SJSA1 (cell line): ENCODE measurements at places on chromosomes 1 and 21. TPM values are rescaled to one million over a fixed set of nuclear protein-coding genes. Genes with fewer than 3 reads are reported as not detected.

AIRE gene
- total RNA-seq: not detected in 2 replicates

DNA sequence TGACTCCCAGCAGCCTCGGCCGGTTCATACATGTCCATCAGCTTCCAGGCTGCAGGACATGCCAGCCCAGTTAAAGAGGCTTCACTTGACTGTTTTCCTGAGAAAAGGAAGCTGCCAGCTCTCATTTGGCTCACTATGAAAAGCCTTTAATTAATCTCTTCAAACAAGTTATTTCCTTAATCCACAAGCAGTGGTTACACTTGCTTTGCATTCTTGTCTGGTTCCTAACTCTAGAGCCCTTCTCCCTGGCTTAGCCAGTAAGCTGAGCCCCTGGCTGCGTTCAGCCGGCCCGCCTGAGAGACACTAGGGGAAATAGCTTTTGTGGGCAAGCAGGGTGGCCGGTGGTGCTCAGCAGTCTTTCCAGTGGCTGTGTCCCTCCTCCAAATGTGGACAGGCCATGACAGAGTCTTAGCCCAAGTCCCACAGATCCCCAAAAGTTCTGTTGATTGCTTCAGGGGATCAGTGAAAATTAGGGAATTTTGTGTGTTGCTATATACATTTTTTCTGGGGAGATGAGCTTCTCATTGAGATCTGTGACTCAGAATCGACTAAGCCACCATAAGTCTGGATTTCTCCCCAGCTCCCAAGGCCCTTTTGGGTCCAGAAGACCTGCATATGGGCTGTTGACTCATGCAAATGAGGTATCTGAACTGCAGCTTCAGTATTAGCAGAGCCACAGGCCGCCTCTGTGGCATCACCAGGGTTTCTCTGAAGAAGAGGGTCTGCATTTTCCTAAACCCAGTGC lies 10.1 kb downstream of the ATF3 start:
- no peak for DNase-seq
- no peak overlapping the region for H3K4me3 ChIP-seq
- no peak overlapping the region for H3K27ac ChIP-seq
- no peaks in the 10 kb centered on the region for H3K27me3 ChIP-seq
- H3K4me1 ChIP-seq: peaks cover 2% of the 10 kb centered on the region

KCNK2 gene
- total RNA-seq: not detected in 2 replicates

DNA sequence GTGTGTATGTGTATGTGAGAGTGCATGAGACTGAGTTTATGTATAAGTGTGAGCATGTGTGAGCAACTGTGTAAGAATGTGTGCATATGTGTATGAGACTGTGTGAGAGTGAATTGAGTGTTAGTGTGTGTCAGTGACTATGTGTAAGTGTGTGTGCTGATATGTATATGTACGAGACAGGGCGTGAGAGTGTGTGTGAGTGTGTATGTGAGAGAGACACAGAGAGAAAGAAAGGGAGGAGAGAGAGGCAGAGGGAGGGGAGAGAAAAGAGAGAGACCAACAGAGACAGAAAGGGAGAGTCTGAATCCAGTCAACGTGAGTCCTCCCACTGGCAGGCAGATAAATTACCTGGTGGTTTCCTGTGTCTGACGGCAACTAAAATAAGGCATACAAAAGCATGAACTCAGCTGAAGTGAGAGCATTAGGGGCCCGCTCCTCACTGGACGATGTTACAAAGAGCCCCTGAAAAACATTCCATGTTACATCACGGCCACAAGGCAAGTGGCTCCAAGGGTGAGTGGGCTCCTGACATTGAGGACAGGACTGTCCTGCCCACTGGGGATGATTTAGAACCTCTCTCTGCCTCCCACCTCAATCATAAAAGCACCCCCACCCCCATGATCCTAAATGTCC lies 66.6 kb upstream of the TIAM1 start:
- H3K4me1 ChIP-seq: no peaks in the 10 kb centered on the region
- no peaks in the 10 kb centered on the region for H3K27me3 ChIP-seq
- H3K4me3 ChIP-seq: no peak overlapping the region
- no peak for DNase-seq
- H3K36me3 ChIP-seq: no peaks in the 10 kb centered on the region
- H3K27ac ChIP-seq: no peak overlapping the region

RNF186 gene
- not detected in 2 replicates for total RNA-seq

DNA sequence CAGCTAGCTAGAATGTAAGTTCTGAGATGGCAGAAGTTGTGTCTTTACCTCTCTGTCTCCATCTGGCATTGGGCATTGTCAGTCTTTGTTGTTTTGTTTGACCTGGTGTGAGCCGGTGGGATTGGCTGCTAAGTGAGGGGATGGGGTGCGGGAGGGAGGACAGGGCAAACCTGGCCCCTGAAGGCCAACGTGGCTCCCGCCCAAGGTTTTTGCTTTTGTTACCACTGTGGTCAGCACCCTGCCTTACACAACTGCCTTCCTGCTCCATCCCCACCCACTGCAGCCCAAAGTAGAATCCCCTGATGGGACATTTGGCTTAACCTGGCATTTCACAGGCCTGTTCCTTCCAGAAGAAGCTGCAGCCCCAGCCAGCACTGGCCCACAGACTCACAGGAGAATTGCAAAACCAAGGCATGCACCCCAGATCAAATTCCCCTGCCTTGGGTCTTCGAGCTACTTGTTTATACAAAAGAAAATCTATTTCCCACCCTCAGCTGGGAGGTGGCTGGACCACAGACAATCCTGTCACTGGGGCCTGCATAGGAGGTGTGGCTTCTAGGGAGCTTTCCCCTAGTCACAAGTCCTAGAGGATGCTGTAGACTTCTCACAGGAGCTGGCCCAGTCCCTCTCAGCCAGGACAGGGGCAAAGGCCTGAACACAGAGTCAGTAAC lies 147.5 kb downstream of the TRABD2B start:
- H3K27me3 ChIP-seq: no peaks in the 10 kb centered on the region
- H3K4me1 ChIP-seq: peaks cover 11% of the 10 kb centered on the region
- H3K4me3 ChIP-seq: no peak overlapping the region
- H3K36me3 ChIP-seq: no peaks in the 10 kb centered on the region

DNA sequence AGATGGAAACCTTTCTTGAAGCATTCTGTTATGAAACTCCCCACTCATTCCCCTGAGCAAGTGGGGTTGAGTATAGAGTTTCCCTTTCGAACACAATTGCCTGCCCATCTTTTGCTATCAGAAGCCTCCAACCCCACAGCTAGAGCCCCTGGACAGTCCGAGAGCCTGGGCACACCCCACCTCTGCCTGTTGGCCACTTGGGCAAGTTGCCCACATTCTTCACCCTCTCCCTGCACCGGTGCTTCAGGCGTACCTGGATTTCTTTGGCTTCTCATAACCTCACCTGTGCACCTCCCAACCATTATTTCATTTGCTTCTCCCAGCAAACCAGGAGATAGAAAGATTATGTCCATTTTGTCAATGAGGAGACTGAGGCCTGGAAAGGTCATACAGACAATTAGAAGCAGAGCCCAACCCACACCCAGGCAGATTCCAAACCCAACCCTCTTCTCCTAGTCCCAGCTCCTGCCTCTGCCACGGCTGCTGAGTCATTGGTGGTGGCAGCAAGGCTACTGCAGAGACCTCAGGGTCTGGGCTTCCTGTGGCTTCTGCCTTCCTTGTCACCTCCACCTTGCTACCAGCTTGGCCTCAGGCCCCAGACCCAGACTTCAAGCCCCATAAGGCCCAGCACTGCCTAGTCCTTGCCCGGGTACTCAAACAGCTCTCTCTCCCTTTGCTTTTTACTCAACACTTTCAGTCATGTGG lies 118.7 kb upstream of the ZBTB40 start:
- no peaks in the 10 kb centered on the region for H3K27me3 ChIP-seq
- no peak overlapping the region for H3K27ac ChIP-seq
- no peaks in the 10 kb centered on the region for H3K4me1 ChIP-seq
- no peak overlapping the region for H3K4me3 ChIP-seq

DNA sequence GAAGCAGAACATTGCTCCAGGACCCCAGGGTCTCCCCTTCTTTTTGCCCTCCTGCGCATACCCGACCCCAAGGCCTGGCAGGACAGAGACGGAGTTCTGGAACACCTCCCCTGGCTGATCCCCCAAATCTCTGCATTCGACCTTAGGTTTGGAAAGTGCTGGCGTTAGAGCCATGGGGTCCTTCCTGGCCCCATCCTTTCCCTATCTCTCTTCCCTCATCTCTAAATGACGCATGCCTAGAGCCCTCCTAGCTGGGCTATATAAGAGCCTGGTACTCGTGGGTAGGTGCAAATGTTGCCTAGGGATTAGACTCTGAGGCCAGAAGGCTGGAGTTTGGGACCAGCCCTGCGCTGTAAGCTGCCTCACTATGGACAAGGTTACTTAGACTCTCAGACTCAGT lies 16.6 kb downstream of the SLC26A9 start:
- H3K4me1 ChIP-seq: peaks cover 9% of the 10 kb centered on the region
- H3K27ac ChIP-seq: no peak overlapping the region
- no peaks in the 10 kb centered on the region for H3K36me3 ChIP-seq
- H3K27me3 ChIP-seq: no peaks in the 10 kb centered on the region
- H3K4me3 ChIP-seq: no peak overlapping the region
- DNase-seq: no peak

DNA sequence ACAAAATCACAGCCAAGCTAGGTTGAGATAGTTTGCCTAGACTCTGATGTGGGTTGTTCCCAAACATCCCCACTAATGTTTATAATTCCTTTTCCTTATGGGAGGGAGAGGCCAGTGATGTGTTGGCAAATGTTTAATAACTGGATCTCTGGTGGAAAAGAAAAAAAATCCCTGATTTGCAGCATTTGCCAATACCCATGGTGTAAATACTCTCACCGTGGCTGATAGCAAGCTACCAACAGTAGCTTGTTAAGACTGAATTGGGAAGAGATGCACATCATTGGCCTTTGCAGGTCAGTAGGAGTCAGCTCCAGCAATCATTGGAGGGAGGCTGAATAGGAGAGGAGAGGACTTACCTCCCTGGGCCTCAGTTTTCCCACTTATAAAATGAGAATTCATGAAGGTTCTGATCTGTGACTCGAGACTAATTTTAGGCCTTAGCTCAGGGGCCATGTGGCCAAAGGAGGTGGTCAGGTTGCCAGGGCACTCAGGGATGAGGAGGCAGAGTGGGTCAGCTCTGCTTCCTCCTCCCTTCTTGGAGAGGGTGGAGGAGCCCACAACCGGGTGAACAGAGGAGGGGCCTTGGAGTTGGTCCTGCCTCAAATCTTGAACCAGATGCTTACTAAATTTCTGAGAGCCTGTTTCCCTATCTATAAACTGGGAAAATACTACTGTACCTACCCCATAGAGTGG lies 20.0 kb upstream of the SCMH1 start:
- no peak overlapping the region for H3K27ac ChIP-seq
- H3K4me1 ChIP-seq: no peaks in the 10 kb centered on the region
- no peaks in the 10 kb centered on the region for H3K27me3 ChIP-seq
- no peak for DNase-seq
- H3K36me3 ChIP-seq: no peaks in the 10 kb centered on the region
- no peak overlapping the region for H3K4me3 ChIP-seq

DNA sequence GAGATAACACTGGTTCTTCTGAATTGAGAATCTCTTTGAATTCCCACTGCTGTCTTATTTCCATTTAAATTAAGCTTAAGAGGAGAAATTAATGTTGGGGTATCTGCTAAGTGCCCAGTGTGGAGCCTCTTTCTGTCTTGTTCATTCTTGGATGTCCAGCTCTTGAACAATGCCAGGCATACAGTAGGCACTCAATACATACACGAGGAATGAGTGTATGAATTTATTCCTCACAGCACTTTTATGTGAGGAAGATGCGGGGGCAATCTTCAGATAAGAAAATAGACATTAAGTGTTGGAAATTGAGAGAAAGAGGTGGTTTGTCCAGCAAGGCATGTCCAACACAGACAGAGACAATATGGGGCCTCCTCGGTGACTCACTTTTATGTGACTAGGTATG lies 11.8 kb upstream of the ATF3 start:
- H3K4me1 ChIP-seq: peaks cover 22% of the 10 kb centered on the region
- DNase-seq: no peak
- H3K36me3 ChIP-seq: no peaks in the 10 kb centered on the region
- H3K4me3 ChIP-seq: peak overlapping the region; percentile 16
- H3K27me3 ChIP-seq: peaks cover 3% of the 10 kb centered on the region; the same call in 1 of the 2 replicates

DNA sequence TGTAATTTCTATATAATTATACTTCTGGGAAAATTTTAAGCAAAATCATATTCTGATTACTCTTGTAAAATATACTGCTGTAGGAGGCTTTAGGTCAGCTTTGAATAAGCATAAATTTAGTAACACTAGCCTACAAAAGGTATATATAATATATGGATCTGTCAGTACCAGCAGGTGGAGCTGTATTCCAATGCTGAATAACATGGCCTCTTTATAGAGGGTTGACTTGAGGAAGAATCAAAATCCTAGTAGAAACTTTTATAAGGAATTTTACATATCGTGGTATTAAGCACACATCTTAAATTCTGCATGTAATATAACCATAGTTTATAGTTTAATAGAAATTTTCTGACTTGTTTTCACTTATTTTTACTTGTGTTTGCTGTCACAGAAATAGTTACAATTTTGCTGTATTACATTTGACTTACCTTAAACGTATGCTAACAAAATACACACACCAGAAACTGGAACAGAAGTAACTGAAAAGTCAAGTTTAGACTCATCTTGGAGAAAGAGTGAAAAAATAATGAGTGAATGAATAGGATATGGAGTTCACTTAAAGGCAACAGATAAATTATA lies 79.3 kb downstream of the HMCN1 start:
- no peaks in the 10 kb centered on the region for H3K36me3 ChIP-seq
- no peaks in the 10 kb centered on the region for H3K27me3 ChIP-seq
- no peaks in the 10 kb centered on the region for H3K4me1 ChIP-seq
- peak; percentile 66 for DNase-seq
- H3K4me3 ChIP-seq: no peak overlapping the region
- no peak overlapping the region for H3K27ac ChIP-seq

SLC44A3 gene
- 2.7 and 3.8 TPM in 2 replicates for total RNA-seq

RFX5 gene
- total RNA-seq: 32.2 and 46.9 TPM in 2 replicates

OR2L2 gene
- not detected in 2 replicates for total RNA-seq

DNA sequence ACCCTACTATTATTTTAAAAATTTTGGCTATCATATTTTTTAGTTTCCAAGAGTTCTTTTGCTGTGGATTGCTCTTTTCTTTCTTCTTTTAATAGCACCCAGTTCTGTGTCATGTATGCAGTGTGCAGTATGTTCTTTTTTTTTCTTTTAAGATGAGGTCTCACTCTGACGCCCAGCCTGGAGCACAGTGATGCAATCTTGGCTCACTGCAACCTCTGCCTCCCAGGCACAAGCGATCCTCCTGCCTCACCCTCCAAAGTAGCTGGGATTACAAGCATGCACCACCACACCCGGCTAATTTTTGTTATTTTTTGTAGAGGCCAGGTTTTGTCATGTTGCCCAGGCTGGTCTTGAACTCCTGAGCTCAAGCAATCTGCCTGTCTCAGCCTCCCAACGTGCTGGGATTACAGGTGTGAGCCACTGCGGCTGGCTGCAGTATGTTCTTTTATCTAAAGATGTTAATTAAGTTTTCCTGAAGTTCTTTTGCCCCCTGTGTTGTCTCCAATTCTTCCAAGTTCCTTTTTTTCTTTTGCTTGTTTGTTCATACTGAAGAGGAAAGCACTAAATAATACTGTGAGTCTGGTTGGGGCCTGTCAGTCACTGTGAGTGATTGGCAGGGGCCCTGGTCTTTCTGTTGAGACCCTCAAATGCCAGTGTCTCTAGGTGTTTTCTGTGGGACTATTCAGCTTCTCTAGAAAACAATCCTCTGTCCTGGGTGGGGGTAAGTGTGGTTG lies 17.5 kb upstream of the TTC22 start:
- H3K4me3 ChIP-seq: no peak overlapping the region
- DNase-seq: no peak
- H3K27me3 ChIP-seq: no peaks in the 10 kb centered on the region
- no peaks in the 10 kb centered on the region for H3K4me1 ChIP-seq
- no peak overlapping the region for H3K27ac ChIP-seq
- no peaks in the 10 kb centered on the region for H3K36me3 ChIP-seq

- peaks cover 33% of the 10 kb centered on the region for H3K4me1 ChIP-seq
- no peak for DNase-seq
- H3K36me3 ChIP-seq: no peaks in the 10 kb centered on the region
Measured at GRCh38 chr1:93328809-93329760, 16.6 kb upstream of the DR1 start.
